ENCODE measurements at places on chromosomes 5 and 9.

- DNase-seq, result no peak
These were observed 358.2 kb downstream of the MTRR start for GRCh38 chr5:8227112-8227511.

DNA sequence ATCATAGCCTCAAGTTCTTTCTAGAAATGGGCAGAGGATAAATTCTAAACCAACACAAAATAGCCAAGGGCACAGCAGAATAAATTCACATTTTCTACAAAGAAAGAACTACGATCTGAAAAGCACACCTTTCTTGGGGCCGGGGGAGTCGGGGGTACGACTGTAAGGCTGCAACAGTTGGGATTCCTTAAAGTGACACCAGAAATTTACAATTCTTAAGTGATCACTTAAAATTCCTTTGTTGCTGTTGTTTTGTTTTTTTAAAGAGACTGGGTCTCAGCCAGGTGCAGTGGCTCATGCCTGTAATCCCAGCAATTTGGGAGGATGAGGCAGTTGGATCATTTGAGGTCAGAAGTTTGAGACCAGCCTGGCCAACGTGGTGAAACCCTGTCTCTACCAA, 95.8 kb downstream of the CDK5RAP2 start:
- DNase-seq, result no peak

DNA sequence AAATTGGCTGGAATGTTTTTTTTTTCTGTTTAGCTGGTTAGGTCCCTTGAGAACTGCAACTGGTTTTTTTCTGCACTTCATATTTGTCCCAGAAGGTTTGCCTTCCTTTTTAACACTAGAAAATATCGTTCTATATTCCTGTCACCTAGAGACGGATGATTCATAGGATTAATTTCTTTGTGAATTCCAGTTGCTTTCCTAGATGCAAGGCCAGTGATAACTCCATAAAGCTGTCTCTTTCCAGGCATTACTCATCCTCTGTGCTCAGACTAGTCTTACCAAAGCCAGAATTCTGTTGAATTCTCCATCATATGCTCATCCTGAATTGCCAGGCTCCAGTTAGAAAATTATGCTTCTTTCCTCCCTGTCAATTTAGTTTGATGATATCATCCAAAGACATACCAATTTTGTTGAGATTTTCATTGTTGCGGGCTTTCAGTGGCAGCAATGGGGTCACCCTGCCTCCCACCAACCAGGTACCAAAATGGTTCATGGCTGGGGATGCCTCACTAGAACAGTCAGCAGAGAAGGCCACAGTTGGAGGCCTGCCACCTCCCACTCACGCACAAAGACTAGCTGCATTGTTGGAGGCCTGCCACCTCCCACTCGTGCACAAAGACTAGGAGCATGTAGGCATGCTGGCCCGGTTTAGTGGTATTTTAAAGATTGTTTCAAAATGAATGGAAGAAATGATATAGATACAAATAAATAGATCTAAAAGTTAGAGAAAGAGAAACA, 8.5 kb downstream of the BAAT start:
- no peak for DNase-seq

- no peak for DNase-seq
These were observed 22.5 kb upstream of the PTGS1 start for GRCh38 chr9:122348288-122348777.

- DNase-seq, result no peak
These were observed 80.7 kb downstream of the ANKRD55 start for GRCh38 chr5:56152437-56152836.

DNA sequence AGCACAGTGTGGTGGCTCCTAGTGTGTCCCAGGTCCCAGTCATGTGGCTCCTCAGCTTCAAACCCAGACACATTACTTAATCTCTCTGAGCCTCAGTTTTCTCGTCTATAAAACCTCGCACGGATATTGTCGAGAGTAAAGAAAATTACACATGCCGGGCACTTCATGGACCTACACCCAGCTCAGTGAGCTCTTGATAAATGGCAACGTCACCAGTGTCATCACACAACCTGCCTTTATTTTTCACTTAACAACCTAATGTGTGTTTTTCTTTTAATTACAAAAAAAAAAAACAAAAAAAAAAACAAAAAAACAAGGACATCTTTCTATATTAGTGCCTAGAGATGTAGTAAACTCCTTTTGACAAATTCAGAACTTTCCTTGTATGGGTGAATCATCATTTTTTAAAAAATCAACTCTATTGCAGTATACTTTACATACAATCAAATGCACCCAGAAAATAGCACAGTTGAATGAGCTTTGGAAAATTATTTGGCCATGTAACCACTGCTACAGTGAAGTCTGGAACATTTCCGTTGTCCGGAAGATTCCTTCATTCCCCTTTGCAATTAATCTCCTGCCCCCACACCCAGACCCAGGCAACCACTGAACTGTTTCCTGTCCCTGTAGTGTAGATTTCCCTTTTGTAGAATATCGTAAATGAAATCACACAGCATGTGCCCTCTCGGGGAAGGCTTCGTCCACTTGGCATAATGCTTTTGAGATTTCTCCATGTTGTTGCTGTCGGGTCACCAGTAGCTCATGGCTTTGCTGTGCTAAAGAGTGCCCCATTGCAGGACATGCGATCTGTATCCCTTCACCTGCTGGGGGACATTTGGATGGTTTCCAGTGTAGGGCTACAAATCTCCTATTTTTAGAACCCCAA, 100.4 kb upstream of the LARP1 start:
- DNase-seq, result no peak

GRCh38 chr9:114383521-114384231, 4.1 kb downstream of the AKNA start:
- no peak for DNase-seq

DNA sequence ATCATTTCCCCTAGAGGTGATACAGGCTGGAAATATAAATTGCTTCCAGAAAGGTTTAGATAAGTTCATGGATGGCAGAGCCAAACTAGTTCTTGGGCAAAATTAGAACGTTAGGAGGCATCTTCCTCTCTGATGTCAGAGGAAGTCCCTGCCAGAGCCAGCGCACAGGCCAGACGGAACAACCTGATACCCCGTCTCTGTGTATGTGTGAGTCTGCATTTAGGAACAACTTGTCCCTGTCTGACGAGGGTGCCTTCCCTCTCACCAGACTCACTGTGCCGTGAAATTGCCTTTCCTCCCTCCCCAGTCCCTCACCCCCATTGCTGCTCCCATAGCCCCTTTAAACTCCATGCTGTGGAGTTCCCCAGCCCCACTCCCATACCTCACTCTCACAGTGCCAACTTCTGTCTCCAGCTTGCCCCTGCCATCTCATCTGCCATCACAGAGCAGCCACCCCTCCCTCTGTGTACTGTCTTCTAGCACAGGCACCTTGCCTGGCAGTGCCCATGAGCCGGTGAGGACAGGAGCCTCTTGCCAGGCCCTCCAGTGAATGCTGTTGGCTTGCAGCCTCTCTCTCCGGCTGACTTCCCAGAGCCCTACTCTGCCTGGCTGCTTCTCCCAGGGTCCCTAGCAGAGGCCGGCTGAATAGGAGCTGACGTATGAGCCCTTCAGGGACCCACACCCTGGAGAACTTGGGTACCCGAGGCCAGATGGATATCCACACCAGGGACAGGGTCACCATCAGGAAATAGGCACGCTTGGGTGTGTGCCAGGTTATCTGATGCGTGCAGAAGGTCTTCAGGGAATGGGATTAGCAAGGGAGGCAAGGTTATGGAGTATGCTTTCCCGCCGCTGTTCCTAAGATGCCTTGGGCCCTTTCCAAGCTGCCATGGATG, 26.7 kb downstream of the UNC5A start:
- DNase-seq, result no peak

DNA sequence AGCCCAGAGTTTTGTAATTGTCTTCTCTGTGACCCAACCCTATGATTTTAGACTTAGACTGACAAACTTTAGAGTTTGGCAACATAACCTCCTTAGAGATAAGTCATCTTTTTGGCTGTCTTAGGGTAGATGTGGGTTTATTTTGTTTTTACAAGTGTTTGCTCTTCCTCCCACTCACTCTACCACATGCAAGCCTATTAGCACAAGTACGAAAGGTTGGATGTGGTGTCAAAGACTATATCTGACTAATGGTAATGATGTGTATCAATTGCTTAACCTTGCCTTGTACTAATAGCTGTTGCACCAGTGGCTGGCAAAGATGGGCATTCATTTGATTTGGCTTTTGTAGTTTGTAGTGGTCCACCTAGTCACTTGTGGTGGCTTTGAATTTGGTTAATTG, 46.5 kb downstream of the SLC25A46 start:
- no peak for DNase-seq

GRCh38 chr5:171848486-171848885, 62.9 kb downstream of the SMIM23 start:
- no peak for DNase-seq

GRCh38 chr5:150434464-150434863, 15.1 kb downstream of the RPS14 start:
- DNase-seq, result no peak

DNA sequence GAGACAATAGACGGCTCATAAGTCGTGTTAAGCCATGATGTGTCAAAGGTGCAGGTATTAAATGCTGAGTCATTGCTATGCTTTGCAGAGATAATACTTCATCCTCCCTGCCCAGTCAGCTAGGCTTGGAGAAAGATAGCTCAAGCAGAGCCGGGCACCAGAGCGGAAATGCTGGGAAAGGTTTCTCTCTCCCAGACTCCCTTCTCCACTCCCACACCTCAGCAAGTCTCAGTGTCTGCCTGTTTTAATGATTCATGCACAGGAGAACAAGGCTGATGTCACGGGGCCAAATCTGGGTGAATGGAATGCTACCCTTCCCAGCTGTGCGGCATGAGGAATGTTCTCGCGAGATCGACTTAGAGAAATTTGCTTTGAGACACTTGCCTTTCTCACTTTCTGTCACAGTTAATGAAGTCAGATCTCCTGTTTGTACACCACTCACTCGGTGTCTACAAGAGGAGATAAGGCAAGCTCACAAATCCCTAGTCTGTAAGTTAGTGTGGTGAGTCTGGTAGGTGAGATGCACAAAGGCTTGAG, 204.4 kb downstream of the EFNA5 start:
- DNase-seq, result no peak

DNA sequence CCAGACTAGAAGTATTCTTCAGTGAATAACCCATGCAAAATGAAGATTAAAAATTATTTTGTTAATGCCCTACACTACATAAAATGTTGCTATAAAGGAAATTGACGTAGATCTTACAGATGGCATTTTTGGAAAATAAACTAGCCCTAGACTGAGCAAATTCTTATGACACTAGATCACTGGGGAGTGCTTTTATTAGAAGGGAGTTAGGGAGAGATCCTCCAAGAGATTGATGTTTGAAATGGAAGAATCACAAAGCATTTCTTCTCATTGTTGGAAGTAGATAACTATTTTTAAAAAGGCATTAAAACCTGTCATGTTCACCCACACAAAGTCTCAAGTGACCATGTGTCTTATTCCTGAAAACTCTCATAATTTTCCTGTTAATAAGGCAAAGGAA, 351.1 kb upstream of the TLE4 start:
- no peak for DNase-seq

GRCh38 chr5:158531860-158532259, 567.9 kb downstream of the EBF1 start:
- no peak for DNase-seq

- DNase-seq, result no peak
These were observed 514.1 kb upstream of the MEF2C start for GRCh38 chr5:89397096-89397495.

- DNase-seq, result no peak
These were observed 165.9 kb downstream of the TMC1 start for GRCh38 chr9:72687331-72687730.

- DNase-seq, result no peak
These were observed 140.0 kb downstream of the BARX1 start for GRCh38 chr9:93815135-93815534.

DNA sequence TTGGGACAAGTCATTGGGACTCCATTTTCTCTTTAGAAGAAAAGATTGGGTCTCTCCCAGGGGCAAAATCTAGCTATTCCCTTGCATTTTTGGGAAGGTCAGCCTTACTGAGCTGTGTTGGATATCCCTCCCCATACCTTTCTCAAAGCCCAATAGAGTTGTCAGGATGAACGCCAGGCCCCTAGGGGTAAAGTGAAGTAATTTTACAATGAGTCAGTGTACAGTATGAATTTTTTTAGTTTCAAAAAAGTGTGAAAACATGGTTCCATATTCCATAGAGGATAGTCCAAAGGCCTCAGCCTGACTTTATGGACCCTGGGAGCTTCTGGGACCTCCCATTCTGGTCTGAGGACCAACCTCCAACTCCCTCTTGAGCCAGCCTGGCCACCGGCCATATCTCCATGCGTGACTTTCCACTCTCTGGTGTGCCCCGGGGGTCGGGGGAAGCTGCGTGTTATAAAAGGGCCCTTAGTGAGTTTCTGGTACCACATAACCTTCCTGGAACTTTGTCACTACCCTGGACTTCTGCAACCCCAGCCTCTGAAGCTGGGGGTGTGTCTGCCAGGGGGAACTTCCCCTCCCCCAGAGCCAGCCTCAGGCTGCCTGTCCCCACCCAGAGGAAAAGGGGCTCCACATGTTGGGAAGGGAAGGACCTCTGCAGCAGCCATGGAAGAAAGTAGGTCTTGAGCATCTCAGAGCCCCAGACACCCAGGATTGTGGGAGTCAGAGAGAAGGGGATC, 52.4 kb upstream of the SYNPO start:
- DNase-seq, result no peak

- no peak for DNase-seq
These were observed 997.5 kb upstream of the CTNND2 start for GRCh38 chr5:12901696-12902095.

- DNase-seq, result no peak
These were observed 19.8 kb upstream of the ITGA1 start for GRCh38 chr5:52767766-52768480.

- DNase-seq, result no peak
These were observed 56.2 kb upstream of the CKS2 start for GRCh38 chr9:89254773-89255125.

- DNase-seq, result no peak
These were observed 1.3 kb upstream of the CARD19 start for GRCh38 chr9:93094658-93095204.

- no peak for DNase-seq
These were observed 117.5 kb downstream of the FGF1 start for GRCh38 chr5:142568283-142568995.

GRCh38 chr5:52837591-52838001, 49.9 kb downstream of the ITGA1 start:
- no peak for DNase-seq

DNA sequence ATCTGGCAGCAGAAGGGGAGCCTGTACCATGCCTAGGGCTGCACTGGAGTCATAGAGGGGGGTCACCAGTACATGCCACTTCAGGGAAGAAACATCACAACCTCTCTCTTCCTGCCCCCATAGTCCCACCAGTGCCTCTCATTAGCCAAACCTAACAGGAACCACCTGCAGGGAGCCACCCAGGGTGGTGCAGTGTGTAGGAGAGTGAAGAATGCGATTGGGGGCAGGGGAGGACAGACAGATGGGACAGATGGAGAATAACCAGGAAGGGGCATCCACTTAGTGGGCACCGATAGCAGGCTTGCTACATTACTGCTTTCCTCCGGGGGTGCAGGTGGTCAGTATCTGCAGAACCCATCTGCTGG, 19.2 kb downstream of the DAPK1 start:
- DNase-seq, result no peak

DNA sequence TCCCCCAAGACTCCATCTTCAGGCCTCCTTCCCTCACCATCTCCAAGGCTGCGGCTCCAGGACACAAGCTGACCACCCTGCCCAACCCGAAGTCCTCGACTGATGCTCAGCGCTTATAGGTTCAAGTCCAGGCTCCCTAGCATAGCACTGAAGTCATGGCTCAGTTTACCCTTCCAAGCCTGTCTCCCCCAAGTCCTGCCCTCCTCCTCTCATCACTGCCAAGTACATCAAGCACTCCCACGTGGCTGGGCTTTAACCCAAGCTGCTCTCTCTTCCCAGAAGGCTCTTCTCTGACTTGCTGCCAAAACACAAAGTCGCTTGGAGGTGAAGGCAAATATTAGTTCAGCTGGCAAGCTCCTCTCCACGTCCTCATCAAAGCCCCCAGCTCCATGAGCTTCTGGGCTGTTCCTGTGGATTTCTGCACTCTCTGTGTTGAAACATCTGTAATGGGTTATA, 22.1 kb upstream of the MARCHF6 start:
- DNase-seq, result no peak
